Left ventricle myocardium superior (tissue), 1 donor: ENCODE measurements at places on chromosomes 3 and 15. TPM values are rescaled to one million over a fixed set of nuclear protein-coding genes. Genes with fewer than 3 reads are reported as not detected.

The ITPKA gene
- total RNA-seq, result 6.0 TPM

The KLHL6 gene
- 0.87 TPM for total RNA-seq

The TRIM42 gene
- not detected for total RNA-seq

The ECE2 gene
- total RNA-seq, result not detected

The CFAP161 gene
- 0.94 TPM for total RNA-seq

The EPHA3 gene
- 1.9 TPM for total RNA-seq

The MYRIP gene
- total RNA-seq, result 0.84 TPM

The ANXA2 gene
- 162 TPM for total RNA-seq

The TMCO5A gene
- total RNA-seq, result not detected

The RCN2 gene
- total RNA-seq, result 24.0 TPM
